ENCODE measurements at places on chromosomes 4 and X.

GRCh38 chr4:152283801-152284470 is 252.0 kb downstream of the FBXW7 start:
- no peaks in the 10 kb centered on the region for H3K27me3 ChIP-seq
- no peak for DNase-seq
- peaks cover 20% of the 10 kb centered on the region for H3K4me1 ChIP-seq
- H3K27ac ChIP-seq: no peak overlapping the region

GRCh38 chrX:17812763-17813162 is 48.3 kb downstream of the RAI2 start:
- H3K27ac ChIP-seq: no peak overlapping the region
- no peaks in the 10 kb centered on the region for H3K4me1 ChIP-seq

GRCh38 chr4:7641712-7642111 is 207.0 kb upstream of the PSAPL1 start:
- H3K36me3 ChIP-seq: no peaks in the 10 kb centered on the region
- H3K27ac ChIP-seq: no peak overlapping the region
- no peaks in the 10 kb centered on the region for H3K27me3 ChIP-seq
- no peak overlapping the region for H3K4me3 ChIP-seq

DNA sequence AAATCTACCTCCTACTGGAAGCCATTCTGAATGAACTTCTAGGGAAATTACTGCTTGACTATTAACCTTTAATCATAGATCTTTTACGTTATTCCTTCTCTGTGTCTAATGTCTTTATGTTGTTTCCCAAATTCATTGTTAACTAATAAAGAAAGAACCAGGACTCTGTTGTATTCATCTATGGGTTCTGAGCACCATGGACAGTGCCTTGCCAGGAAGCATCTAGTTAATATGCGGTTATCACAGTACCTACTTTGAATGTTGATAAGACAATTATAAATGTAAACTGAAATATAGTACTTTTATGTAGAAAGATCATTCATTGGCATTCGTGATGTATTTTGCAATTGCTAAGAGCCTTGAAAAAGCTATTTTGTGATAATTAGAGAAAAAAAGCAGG is 23.8 kb downstream of the NWD2 start:
- DNase-seq: no peak
- no peaks in the 10 kb centered on the region for H3K4me1 ChIP-seq
- H3K4me3 ChIP-seq: no peak overlapping the region
- no peak overlapping the region for H3K27ac ChIP-seq

GRCh38 chr4:185774845-185775680 is 36.9 kb downstream of the SORBS2 start:
- no peak overlapping the region for H3K4me3 ChIP-seq
- H3K4me1 ChIP-seq: no peaks in the 10 kb centered on the region
- no peaks in the 10 kb centered on the region for H3K36me3 ChIP-seq
- H3K27ac ChIP-seq: no peak overlapping the region
- DNase-seq: no peak
- H3K27me3 ChIP-seq: peaks cover 4% of the 10 kb centered on the region

DNA sequence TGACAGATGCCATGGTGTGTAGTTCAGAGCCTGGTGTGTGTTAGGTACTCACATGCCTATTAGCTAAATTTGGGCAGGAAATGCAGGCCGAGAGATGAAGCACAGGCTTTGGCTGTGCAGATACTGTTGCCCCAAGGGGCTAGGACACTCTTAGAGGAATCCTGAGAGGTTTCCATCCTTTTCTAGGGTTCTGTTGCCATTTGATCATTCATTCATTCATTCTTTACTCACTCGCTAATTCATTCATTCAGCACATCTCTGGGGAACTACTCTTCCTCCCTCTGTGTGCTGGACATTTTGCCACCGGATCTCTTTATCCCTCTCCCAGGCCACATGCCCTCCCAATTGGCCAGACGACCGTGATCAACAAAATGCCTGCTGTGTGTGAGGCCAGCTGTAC is 43.9 kb upstream of the NSG1 start:
- H3K4me1 ChIP-seq: peaks cover 6% of the 10 kb centered on the region
- H3K27ac ChIP-seq: no peak overlapping the region
- no peak for DNase-seq
